ENCODE measurements at places on chromosomes 3 and 15.

DNA sequence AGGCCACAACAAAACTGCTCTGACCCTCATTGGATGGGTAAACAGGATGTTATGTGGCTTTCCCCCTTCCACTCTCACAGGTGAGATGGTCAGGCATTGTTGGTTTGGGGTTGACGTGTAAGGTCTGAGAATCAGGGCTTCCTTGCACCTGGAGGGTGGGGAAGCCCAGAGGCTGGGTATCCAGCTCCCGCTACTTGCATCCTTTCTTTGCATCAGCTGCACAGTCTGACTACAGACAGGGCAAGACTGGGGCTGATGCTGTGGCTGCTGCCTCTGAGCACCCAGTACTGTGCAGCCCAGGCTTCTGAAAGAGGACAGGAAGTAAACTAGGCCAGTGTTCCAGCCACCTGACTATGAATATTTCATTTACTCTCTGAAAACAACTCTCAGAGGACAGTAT, 58.0 kb upstream of the ATP2B2 start:
- no peak for DNase-seq

- DNase-seq = no peak
These were observed 7.0 kb downstream of the CHAC1 start for GRCh38 chr15:40960151-40960885.

GRCh38 chr3:23182996-23183513, 20.1 kb upstream of the UBE2E2 start:
- no peak for DNase-seq

GRCh38 chr15:58463815-58464650, 32.2 kb downstream of the LIPC start:
- DNase-seq = no peak

DNA sequence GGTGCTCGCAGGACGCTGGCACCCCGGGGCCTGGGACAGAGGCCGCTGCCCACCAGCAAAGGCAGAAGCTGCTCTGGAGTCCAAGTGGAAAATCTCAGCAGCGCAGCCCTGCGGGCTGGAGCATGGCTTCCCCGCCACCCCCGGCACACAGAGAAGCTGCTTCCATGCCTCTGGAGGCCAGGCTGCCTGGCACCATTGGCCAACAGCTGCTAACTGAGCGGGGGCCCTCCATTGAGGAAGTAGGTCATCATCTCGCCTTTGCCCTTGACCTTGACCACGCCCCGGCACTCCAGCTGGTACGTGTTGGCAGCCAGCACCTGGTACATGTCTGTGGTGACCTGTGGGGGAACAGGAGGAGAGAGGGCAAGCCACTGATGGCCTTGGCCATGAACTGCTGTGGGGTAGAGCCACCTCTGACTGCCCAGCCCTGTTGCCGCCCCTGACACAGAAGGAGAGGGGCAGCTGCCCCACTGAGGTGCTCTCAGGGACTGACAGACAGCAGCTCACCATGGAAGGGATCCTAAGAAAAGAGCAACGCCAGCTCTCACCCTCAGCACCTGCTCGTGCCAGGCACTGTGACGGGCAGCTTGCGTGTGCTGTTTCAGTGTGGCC, 82.8 kb downstream of the SEC22A start:
- no peak for DNase-seq

GRCh38 chr3:172519740-172520139, 3.5 kb downstream of the TNFSF10 start:
- no peak for DNase-seq

GRCh38 chr3:44948239-44948638, 27.7 kb downstream of the ZDHHC3 start:
- no peak for DNase-seq

GRCh38 chr15:71228403-71228802, 113.1 kb downstream of the THSD4 start:
- DNase-seq = no peak

GRCh38 chr3:182906036-182906435, 74.3 kb downstream of the DCUN1D1 start:
- no peak for DNase-seq

- no peak for DNase-seq
These were observed 131.6 kb downstream of the AQP9 start for GRCh38 chr15:58269455-58270414.

- DNase-seq = no peak
These were observed 111.8 kb downstream of the GABRB3 start for GRCh38 chr15:26661107-26661506.

DNA sequence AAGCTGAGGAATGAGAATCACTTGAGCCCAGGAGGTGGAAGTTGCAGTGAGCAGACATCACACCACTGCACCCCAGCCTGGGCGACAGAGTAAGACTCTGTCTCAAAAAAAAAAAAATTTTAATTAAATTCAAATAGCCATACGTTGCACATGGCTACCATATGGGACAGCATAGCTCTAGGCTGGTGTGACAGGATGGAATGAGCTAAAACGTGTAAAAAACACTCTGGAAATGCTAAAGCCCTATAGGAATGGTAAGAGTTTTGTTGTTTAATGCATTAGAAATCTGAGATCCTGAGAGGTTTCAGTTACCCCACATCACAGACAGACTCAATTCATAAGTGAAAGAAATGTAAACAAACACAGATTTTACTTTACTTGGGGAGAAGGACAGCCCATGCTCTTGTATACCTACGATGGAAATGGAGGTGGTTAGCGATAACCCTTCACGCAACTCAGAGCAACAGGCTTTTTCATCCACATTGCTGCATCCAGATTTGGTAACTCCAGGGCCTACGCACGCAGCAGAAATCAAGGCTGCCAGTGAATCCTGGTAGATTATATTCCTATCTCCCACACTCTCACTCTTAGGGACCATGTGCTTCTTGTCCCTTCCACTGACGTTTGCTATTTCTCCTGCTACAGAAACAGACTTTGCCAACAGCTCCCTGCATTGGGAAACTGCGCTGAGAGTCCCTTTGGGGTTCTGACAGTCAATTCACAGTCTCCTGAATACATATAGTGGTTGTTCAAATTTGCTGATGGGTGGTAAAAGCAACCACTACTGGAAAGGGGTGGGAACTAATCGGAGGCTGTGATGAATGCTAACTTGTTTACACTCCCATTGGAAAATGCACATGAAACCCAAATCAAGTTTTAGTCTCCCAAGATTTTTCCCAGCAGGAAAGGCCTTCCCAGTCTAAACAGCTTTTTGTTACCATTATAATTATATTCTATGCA, 3.1 kb downstream of the SH3BP5 start:
- DNase-seq = no peak

DNA sequence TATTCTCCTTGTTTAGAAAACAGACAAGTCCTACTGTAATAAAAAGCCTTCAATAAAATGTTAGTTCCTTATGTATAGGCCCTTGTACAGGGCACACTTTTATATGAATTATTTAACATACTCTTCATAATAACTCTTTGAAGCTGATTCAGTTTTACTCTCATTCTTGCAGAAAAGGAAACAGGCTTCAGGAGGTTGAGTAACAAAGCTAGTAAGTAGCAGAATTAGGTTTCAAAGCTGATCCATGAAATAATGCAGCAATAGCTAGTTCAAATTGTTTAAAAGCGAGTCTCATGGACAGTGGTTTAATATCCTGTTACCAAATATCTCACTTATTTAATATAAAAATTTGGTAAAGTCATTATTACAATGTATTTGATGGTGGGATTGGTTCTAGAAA, 25.0 kb downstream of the TCF12 start:
- DNase-seq = no peak

DNA sequence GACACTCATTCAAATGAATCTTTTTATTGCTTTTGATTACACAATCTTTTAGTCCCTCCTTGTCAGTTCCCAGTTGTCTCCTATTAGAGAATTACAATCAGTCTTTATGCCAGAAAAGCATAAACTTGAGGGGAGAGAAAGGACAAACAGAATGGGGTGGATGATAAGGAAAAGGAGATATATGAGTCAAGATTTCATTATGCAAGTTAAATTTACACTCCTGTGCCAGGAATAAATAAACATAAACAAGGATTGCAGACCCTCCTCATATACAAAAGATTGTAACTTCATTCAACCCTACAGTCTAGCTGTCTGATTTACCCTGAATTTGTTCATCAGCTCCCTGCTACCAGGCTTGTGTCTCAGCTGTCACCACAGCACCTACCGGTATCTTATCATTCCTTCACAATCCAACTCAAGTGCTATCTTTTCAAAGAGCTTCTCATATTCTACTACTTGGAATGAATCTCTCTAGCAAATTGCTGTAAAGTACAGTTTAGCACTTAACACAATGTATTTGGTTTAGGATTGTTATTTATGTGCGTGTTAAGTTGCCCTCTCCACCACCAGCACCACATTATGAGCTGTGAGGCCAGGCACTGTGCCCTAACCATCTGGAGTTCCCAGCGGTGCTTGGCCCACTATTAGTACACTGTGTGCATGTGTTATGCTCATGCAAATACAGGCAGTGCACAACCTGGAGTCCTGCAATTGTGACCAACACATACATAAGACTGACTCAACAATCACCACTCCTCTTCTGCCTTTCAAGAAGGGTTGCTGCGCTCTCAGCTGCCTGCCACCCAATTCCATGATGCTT, 504.1 kb downstream of the TBL1XR1 start:
- DNase-seq = no peak

DNA sequence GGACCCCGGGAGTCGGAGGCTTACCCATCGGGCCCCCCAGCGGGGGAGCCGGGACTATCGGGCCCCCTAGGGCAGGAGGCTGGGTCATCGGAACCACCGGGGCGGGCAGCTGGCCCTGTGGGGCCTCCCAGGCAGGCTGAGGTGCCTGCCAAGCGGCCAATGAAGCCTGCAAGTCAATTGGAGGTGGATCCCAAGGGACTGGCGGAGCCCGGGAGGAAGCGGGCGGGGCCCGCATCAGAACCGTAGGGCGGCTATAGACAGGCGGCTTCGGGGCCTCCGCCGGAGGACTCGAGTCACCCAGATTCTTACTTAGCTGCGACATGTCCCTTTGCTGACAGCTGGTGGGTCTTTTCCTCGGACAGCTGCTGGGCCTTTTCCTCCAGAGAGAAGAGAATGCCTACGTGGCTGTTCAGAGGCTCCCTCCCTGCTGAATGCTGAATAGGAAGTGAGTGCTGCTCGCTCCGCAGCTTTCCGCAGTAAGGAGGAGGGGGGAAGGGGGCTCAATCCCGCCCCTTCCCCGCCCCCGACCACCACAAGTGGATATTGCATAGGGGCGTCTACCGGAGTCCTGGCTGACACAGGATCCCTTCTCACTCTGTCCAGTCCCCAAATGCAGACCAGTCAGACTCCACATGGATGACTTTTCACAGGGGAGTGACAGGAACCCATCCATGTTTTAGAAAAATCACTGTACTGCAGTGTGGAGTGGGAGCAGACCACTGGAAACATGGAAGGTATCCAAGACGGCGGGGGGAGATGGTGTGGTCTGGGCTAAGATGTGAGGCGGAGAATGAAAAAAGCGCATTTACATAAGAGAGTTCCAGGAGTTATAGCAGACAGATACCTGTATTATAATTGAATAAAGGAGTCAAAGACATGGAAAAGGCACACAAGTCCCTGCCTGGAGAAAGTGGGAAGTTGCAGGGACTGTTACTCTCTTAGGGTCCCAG, at the start of gene MAGEL2:
TSS of gene MAGEL2 (minus strand) at position 447 of the 950 bp plus-strand sequence. CDS start at position 322, 125 bp downstream.
- DNase-seq = no peak

- no peak for DNase-seq
These were observed 86.6 kb downstream of the LINGO1 start for GRCh38 chr15:77546050-77546501.

GRCh38 chr15:69575387-69575786, 122.8 kb downstream of the RPLP1 start:
- no peak for DNase-seq

- no peak for DNase-seq
These were observed 30.1 kb upstream of the PLOD2 start for GRCh38 chr3:146191051-146191450.

DNA sequence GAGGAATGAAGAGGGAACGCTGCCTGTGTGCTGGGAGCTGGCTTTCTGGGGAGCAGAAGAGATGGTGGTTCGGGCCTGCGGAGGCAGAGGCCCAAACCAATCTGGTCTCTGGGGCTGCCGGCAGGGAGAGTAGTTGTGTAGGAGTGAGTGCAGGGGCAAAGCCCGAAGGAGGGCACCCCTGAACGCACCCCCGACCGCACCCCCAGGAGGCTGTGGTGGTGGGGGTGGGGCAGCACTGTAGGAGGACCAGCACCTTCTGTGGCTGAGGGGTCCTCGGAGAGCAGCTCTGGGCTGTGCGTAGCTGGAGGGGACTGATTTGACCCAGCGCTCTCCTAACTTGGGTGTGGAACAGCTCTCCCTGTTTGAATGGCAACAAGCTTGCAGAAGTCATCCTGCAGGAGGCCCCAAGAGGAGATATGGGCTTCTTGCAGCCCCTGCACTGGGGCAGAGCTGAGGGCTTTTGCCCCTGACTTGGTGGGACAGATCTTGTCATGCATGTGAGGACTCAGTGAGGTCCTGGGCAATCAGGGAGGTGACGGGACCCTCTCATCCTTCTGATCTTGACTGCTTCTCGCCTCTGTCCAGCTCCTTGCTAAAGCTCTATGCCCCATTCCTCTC, 26.1 kb downstream of the C15orf39 start:
- no peak for DNase-seq

GRCh38 chr3:71702131-71703024, 22.8 kb downstream of the EIF4E3 start:
- DNase-seq = no peak

DNA sequence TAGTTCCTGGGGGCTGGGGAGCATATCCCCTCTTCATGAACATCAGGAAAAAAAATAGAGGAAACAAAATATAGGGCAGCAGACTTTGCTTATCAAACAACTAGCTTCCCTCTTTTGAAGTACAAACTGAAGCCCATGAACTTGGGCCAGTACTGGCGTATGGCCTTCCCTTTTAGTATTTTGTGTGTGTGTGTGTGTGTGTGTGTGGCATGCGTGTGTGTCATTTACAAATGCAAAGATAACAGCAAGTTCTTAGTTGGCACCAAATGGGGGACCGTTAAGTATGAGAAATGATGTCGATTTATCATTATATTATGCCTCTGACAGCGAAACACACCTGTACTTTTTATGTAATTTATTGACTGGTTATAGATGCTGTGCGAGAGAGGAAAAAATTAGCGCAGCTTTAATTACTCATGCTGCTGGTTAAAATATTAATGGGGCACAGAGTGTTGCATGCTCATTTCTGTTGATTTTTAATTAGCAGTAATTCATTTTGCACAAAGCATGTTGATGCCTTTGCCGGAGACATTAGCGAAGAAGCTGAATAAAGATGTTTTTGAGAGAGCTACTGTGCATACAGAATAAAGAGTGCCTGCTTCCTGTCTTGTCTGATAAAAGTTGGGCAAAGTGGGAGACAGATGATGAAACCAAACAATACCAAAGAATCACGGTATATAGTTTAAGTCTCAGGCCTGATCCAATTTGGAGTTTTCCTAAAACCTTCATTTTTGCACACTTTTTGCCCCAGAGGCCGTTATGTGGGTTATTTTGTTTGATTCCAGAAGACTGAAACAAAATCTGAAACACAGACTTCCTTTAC, 297.1 kb downstream of the SATB1 start:
- no peak for DNase-seq

GRCh38 chr3:21705769-21706168, 45.2 kb downstream of the ZNF385D start:
- DNase-seq = no peak

GRCh38 chr15:84797801-84798200, 19.4 kb upstream of the ALPK3 start:
- DNase-seq = no peak
